ENCODE measurements at places on chromosomes 4 and X. TPM values are rescaled to one million over a fixed set of nuclear protein-coding genes. Genes with fewer than 3 reads are reported as not detected.

The MAGEA8 gene
- not detected for total RNA-seq

The ARL13A gene
- total RNA-seq: not detected

The RAB9B gene
- 6.5 TPM for total RNA-seq

The OTUD6A gene
- total RNA-seq: not detected

The PKD2 gene
- total RNA-seq: 37.0 TPM

The TLR3 gene
- total RNA-seq: 28.6 TPM

The HPF1 gene
- 21.9 TPM for total RNA-seq

The STBD1 gene
- 6.9 TPM for total RNA-seq

The FATE1 gene
- total RNA-seq: not detected

The EXOC1L gene
- not detected for total RNA-seq

The CHST7 gene
- 7.8 TPM for total RNA-seq

The GPM6B gene
- total RNA-seq: 15.9 TPM

The LANCL3 gene
- 1.9 TPM for total RNA-seq

The WDR45 gene
- total RNA-seq: 60.8 TPM

The MAGEH1 gene
- 19.1 TPM for total RNA-seq

The PLXNB3 gene
- total RNA-seq: 42.8 TPM

The GRPR gene
- total RNA-seq: not detected

The NHS gene
- 17.4 TPM for total RNA-seq

The XK gene
- total RNA-seq: 4.9 TPM

The PAGE2B gene
- not detected for total RNA-seq

The YY2 gene
- 3.1 TPM for total RNA-seq

The SEC24D gene
- total RNA-seq: 66.7 TPM

The TCEAL7 gene
- total RNA-seq: 7.9 TPM

The PIR gene
- total RNA-seq: 19.0 TPM
